Activated CD8-positive, alpha-beta memory T cell treated with anti-CD3 and anti-CD28 coated beads for 24 hours (primary cell): ENCODE measurements at places on chromosomes 5 and 9.

DNA sequence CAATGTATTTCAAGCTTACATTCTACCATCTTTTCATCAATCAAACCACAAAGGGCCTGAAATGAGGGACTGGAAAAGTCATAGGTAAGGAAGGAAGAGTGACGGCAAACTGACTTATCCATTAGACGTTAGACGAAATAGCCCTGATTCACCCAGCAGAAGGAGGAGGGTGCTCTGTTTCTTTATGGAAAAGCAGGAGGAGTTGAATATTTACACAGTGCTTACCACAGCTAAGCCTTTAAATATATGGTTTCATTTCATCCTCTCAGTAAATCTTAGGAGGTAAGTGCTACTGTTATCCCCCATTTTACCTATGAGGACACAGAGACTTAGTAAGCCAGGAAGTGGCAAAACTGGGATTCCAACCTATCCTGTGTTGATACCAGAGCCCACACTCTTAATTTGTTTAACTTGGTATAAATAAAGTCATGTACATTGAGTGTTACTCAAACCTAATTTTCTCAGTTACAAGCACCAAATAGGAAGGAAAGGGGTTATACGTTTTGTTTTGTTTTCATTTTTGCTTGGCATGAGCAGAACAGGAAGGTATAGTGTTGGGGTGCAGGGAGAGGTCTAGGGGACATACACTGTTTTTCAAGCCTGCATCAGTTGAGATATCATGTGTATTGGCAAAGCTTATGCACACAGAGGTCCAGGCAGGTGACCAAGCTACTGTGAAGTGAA, 98.1 kb upstream of the IFNK start:
- no peak for DNase-seq

- DNase-seq = no peak
These were observed 3.4 kb downstream of the ALDOB start for GRCh38 chr9:101432171-101432570.

- no peak for DNase-seq
These were observed 162.2 kb downstream of the TTLL11 start for GRCh38 chr9:121930956-121931355.

- DNase-seq = no peak
These were observed 267.3 kb downstream of the COX7C start for GRCh38 chr5:86885011-86885410.

DNA sequence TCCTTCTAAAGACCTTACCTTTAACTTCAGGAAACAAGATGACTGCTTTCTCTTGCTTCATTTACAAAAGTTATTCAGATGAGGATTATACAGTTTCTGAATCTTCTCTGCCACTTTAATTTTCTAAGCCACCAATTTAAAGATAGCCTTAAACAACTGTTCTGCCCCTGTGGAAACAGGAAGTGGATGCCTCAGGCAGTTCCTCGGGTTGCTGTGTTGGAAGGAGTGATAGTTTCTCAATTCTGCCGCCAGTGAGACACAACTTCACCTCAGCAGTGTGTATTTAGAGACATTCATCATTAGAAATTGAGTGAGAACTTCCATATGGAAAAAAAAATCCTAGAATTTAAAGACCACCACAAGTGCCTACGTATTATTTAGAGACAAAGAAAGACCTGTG, 475.1 kb upstream of the WWC1 start:
- DNase-seq = no peak
